Neural crest cell (in vitro differentiated cells): ENCODE measurements at places on chromosomes 13 and 19. TPM values are rescaled to one million over a fixed set of nuclear protein-coding genes. Genes with fewer than 3 reads are reported as not detected.

DNA sequence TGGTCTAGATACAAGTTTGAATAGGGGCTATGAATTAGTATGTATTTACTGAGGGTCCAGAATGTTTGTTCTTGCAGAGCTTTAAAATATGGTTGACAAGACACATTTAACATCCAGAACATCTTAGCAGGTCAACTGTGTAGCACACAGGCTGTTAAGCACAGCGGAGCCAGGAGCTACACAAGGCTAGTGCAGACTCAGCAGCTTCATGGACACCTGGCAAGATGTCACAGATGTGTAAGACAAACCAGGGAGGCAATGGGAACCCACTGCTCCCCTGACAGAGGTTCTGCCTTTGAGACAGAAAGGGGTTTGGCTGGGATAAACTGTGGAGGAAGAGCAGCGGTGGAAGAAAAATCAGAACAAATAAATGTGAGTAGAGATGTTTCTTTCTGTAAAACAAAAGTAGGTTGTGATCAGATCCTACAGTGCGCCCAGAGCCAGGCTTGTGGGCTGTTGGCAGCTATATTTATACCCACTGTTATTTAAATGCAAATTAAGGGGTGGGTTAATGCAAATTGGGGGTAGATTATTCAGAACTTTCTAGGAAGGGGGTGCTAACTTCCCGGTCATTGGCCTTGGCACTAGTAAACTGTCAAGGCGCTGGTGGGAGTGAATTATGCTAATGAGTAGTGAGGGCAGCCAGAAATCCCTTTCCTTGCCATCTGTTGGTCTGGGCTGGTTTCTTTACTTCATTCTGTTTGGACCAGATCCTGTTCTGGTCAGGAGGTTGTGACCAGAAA lies 33.0 kb downstream of the MIPEP start:
- DNase-seq: no peak

- no peak for DNase-seq
Measured at GRCh38 chr19:41955521-41955920, 3.6 kb downstream of the RABAC1 start.

GRCh38 chr13:108281901-108282300 lies 12.4 kb downstream of the TNFSF13B start:
- no peak for DNase-seq

Gene CEACAM7
- not detected in 2 replicates for total RNA-seq

Gene SWSAP1
- total RNA-seq: 2.9 and 3.5 TPM in 2 replicates

GRCh38 chr13:24004971-24005370 lies 107.7 kb upstream of the C1QTNF9B start:
- DNase-seq: no peak

DNA sequence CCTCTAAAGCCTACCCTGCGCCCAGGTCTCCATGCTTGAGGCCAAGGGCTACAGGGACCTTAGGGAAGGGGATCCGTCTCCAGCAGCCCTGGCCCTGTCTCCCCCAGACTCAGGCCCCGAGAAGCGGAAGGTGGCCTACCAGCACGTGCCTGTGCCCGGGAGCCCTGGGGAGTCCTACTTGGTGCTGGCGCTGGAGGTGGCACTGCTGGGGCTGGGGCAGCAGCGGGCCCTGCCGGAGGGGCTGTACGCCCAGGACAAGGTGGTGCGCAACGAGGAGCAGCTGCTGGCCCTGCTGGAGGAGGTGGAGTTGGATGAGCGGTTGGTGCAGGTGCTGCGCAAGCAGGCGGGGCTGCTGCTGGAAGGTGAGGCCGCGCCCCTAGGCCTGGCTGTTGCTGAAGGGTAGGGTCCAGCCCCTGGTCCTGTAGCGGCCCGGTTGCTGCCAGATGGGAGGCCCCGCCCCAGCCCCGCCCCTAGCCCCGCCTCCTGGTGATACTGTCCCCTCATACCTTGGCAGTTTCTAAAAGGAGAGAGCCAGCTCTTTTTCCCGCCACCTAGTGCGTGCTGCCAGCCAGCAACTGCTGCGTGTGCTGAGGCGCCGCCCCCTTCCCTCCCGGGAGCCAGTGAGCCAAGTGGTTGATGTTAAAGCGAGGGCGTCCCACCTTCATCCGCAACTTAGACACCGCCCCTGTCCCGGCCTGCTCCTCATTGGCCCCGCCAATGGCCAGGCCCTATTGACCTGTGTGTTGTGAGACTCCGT lies 22.6 kb downstream of the ZSWIM4 start:
- DNase-seq: peak; percentile 50

GRCh38 chr19:19956434-19957075 lies 55.8 kb downstream of the ZNF93 start:
- no peak for DNase-seq

Gene MBD3L2
- not detected in 2 replicates for total RNA-seq

DNA sequence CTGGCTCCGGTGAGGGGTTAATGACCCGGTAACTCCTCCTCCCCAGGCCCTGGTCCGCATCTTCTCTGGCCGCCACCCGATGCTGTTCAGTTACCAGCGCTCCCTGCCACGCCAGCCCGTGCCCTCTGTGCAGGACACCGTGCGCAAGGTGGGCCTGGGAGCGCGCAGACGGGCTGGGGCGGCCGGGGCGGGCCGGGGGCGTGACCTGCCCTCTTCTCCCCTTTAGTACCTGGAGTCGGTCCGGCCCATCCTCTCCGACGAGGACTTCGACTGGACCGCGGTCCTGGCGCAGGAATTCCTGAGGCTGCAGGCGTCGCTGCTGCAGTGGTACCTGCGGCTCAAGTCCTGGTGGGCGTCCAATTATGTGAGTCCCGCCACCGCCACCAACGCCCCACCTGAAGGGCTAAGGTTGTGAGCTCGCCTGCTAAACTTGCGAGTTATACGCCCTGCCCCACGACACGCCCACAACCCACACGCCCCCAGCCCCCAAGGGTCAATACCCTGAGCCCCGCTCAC lies 10.4 kb downstream of the CPT1C start:
- no peak for DNase-seq

GRCh38 chr13:31227870-31228269 lies 28.1 kb downstream of the B3GLCT start:
- DNase-seq: no peak

- DNase-seq: no peak
Measured at GRCh38 chr13:75153834-75154233, 328.1 kb downstream of the TBC1D4 start.

GRCh38 chr13:49517461-49517860 lies 21.7 kb downstream of the PHF11 start:
- peak; percentile 9 for DNase-seq

GRCh38 chr19:35628264-35628564 lies 622 bp upstream of the RBM42 start:
- no peak for DNase-seq

GRCh38 chr19:9058905-9059667 lies 27.8 kb upstream of the OR1M1 start:
- DNase-seq: no peak

Gene KIR3DL1
- total RNA-seq: not detected in 2 replicates

Gene CYP4F11
- not detected in 2 replicates for total RNA-seq

DNA sequence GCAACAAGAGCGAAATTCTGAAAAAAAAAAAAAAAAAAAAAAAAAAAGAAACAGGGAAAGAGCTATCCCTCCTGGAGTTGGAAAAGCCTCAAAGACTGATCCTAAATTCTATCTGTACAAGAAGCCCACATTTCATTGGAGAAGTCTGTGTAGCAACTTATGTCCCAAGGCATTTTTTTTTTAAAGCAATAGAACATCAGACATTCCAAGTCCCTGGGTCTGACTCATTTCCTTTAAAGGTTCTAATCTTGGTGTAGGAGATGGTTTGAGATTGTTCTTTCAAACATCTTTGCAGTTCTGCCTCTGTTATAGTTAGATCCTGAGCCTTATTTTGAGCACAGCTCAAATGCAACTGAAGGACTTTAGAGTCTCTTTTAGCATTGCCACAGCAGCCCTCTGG lies 706.5 kb upstream of the MIR17HG start:
- no peak for DNase-seq

Gene NLRP11
- total RNA-seq: not detected in 2 replicates

DNA sequence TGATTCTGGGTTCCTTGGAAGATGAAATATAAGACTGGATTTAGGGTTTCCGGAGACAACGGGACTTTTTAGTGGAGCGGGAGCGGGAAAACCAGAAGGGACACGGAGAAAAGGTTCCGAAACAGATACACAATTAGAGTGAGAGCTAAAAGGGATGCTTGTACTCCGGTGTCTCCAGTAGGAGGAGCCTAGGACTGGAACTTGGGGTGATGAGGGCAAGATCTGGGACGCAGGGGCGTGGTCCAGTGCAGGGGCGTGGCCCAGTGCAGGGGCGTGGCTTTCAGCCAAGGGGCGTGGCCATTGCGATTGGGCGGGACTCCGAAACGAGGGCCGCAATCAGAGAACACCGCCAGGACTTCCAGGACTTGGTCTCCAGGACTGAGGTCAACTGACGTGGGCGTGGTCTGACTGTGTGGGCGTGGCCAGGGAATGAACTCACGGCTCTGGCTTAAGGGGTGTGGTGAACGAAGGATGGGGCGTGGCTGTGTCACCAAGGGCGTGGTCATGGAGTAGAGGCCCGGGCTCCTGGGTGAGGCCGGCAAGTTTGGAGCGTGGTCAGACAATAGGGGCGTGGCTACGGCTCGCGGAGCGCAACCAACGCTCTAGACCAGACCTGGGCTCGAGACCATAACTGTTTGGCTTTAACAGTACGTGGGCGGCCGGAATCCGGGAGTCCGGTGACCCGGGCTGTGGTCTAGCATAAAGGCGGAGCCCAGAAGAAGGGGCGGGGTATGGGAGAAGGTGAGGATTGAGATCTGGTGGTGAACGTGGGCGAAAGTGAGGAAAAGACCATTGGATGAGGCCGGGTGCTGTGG lies at the start of gene DKKL1:
TSS of gene DKKL1 (plus strand) at position 610 of the 815 bp plus-strand sequence. CDS start at position 732, 122 bp downstream.
- peak; percentile 100 for DNase-seq

DNA sequence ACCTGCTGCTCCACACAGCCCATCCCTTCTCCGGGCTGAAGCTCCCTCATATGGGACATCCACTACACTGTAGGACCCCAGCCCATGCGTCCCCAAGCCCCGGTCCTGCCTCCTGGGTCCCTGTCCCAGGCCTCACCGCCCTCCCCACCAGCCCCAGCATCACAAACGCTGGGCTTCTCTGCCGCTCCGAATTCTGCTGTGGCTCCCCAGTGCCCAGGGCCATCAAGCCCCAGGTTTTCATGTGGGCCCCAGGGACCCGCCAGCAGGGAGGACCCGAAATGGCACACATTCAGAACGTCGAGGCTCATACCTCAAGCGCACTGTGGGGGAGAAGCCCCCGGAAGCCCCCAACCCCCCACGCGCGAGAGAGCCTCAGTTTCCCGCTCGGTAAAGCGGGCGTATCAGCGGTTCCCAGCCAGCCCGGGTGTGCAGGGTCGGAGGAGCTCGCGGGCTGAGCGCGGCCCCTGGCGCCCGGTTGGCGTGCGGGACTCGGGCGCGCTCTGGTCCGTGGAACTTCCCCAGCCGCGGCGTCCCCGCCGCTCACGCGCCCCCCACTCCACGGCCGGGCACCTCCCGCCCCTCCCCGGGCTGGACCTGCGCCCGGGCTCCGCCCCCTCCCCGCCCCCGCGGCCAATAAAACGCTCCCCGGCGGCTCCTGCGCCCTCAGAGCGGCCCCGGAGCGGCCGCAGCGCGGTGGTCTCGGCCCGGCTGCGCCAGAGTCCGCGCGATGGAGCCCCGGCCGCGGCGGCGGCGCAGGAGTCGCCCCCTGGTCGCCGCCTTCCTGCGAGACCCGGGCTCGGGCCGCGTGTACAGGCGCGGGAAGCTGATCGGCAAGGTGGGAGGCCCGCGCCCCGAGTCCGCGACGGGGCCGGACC lies at the start of gene PLK5:
TSS of gene PLK5 (plus strand) at position 666 of the 875 bp plus-strand sequence. CDS start 2,920 bp downstream, outside the sequence.
- no peak for DNase-seq

DNA sequence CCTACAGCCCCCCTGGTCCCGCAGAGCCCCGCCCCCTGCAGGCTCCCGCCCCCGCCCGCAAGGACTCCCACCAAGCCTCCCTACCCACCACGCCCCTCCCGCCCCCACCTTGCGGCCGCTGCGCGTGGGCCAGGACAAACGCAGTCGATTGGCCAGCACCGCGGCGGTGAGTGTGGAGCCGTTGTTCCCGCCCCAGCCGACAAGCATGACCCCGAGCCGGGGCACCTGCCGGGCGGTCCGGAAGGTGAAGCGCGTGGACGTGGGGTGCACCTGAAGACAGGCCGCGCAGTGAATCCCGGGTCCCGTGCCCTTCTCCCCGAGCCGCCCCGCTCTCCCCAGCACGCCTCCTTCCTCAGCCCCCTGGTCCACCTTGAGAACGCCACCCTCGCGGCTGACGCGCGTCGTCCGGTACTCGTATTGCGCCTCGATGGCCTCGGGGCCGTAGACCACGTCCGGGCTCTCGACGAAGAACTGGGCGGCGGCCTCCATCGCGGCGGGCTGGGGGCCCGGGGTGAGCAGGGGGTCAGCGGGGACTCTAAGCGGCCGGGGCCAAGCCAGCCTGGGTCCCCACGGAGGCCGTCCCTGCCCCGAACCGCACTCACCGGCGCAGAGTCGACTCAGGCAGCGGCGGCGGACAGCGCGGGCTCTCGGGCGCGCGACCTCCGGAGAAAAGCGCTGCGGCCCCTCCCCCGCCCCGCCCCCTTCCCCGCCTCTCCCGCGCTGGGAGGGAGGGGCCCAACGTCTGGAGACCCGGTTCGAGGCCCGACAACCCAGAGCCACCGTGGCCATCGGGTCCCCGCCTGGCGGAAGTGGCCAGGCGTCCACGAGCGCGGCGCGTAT lies at the start of gene ISYNA1:
TSS of gene ISYNA1 (minus strand) at position 643 of the 840 bp plus-strand sequence. CDS start at position 489, 154 bp downstream.
- DNase-seq: no peak

DNA sequence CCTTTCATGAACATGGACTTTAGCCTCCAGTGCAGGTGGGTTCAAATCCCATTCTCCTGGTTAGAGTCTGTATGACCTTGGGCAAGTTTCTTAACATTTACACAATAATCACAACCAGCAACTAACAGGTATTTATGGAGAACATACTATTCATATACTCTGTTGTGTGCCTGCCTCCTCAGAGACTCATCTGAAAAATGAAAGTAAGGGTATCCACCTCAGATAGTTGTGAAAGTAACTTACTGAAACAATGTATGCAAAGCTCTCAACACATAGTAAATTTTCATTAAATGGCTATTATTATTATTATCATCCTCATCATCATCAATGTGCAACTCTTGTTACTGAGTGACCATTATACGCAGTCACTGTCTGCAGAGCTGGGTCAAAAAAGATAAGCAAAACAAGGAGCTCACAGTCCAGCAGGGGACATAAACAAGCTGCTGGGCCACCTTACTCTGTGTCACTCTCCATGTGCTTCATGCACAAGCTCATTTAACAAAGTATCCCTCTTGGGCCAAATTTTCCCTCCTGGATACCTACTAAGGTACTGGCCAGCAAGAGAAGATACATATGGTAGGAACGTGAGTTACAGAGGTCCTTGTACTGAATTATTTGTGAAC lies 70.9 kb upstream of the FNDC3A start:
- no peak for DNase-seq

DNA sequence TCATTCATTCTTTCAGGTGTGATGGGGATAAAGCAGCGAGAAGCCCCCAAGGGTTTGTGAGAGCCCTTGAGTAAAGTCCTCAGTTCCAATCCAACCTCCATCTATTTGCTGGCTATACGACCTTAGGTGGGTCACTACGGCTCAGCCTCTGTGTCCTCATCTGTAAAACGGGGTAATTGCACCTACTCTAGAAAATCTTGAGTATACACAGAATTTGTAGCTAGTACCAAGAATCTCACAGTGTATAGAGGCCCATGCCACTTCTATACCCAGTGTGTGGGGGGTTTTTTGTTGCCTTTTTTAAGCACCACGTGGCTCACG lies 406 bp upstream of the DNMT1 start:
- DNase-seq: no peak

GRCh38 chr13:104106705-104107393 lies 1040.6 kb upstream of the SLC10A2 start:
- no peak for DNase-seq

- no peak for DNase-seq
Measured at GRCh38 chr19:38921420-38922274, 8.9 kb downstream of the SARS2 start.
